Left ventricle myocardium inferior (tissue), 1 donor: ENCODE measurements at places on chromosomes 4 and X. TPM values are rescaled to one million over a fixed set of nuclear protein-coding genes. Genes with fewer than 3 reads are reported as not detected.

The BMX gene
- 3.3 TPM for total RNA-seq

The MMRN1 gene
- total RNA-seq: 2.4 TPM

The EPGN gene
- not detected for total RNA-seq

The RS1 gene
- total RNA-seq: not detected

The TMPRSS11A gene
- not detected for total RNA-seq

The MID2 gene
- 6.3 TPM for total RNA-seq

The GCNA gene
- total RNA-seq: 1.4 TPM

The ANAPC4 gene
- total RNA-seq: 12.2 TPM

The SSX2B gene
- total RNA-seq: not detected

The TMEM33 gene
- 22.5 TPM for total RNA-seq

The CYBB gene
- total RNA-seq: 18.7 TPM

The SPANXB1 gene
- not detected for total RNA-seq

The ZCCHC18 gene
- total RNA-seq: 0.99 TPM

The PPP1R2C gene
- total RNA-seq: not detected

- no peak for DNase-seq
These were observed 26.0 kb downstream of the TKTL1 start for GRCh38 chrX:154321594-154321993.

DNA sequence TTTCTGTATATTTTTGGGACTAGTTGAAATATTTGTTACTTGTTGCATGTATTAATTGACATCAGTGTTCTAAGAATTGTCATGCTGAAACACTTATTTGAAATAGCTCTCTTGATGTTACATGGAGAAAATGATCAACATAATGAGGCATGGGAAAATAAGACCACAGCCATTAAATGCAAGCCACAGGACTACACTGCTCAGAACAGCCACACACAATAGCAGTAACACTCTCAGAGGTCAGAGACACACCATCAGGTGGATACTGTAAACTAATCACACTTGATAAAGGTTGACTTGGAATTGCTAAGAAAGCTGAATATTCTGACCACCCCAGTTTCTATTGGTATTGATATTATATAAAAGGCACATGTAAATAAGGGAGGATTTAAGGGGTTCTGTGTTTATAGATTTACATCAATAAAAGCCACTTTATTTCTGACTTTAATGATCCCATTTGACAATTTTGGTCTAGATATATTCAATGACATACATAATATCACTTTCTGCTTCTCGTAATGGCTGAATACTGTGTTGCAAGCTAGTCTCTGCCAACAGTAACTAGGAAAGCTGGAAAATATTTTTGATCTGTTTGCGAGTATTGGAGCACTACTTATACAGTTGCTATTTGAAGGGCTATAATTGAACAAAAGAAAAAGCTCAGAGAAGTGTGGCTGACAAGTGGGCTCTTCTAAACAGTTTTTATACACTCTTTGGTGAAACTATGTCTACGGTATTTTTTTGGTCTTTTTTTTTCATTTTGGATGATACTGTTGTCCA, 876.5 kb upstream of the INTU start:
- no peak for DNase-seq

DNA sequence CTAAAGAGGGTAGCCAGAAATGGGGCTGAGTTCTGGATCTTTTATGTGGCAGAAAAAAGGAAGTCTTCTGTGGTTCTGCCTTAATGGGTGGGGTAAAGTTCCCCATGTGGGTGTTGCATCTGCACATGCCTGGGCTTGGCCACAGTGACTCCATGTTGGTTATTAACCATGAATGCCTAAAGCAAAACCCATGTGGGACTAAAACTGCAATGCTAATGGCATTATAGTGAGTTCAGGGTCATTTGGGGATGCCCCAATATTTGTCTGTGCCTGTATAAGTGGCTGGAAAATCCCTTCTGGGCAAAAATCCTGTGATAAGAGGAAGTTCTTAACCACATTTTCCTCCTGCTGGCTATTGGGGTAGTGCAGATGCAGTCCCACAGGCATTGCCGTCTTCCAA, 857.4 kb downstream of the FAT4 start:
- no peak for DNase-seq

DNA sequence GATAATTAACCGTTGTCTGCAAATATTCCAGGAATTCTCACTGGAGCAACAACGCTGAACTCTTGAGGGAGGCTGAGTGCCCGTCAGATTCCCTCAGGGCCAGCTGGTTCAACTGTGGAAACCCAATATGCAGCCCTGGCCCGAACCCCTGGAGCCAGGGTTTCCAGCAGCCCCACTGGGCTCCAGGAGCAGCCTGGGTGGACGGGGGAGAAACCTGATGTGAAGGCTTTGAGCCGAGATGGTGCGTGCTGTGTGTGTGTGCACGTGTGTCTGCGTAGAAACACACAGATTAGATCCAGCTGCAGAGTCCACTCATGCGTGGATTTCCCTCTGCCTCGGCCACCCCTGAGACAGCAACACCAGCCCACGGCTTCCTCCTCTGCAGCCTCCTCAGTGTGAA, 19.4 kb upstream of the SLC25A6 start:
- no peak for DNase-seq

DNA sequence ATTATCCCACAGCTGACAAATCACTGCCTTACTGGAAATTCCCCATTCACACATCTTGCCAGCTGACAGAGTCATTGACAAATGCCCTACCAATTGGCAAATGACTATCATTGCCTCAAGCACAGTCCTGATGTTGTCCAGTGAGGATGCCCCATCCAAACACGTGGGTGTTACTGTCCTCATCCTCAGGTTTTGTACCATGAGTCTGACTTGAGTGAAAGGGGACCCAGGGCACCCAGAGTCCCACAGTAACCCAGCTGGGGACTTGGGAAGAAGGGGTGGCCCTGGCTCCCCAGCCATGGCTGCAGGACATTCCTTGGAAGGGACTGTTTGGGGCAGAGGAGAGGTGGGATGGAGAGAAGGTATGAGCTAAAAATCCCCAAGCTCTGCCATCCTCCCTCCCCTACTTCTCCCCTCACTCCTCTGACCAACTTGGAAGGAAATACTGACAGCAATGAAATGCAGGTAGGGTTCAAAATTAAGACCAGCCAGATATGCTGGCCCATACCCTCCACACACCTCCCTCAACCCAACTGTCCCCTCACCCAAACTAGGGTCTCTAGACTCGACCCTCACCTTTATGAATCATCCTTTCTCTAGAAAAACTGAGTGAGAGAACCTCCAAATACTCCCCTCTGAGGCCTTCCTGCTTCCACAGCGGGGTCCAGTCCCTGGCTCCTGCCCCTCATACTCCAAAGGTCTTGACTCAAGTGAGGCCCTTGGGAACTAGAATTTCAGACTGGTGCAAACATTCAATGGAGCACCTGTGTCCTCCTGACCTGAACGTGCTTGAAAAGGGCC, 5.1 kb downstream of the TIMP1 start:
- no peak for DNase-seq

- no peak for DNase-seq
These were observed 194.0 kb upstream of the HHIP start for GRCh38 chr4:144451766-144452450.

- no peak for DNase-seq
These were observed 881.8 kb upstream of the PCDH10 start for GRCh38 chr4:132267321-132267720.

GRCh38 chr4:1003271-1004070, 8.0 kb upstream of the FGFRL1 start:
- DNase-seq: no peak

- DNase-seq: no peak
These were observed 93.7 kb upstream of the TRPC3 start for GRCh38 chr4:122045533-122045932.

- no peak for DNase-seq
These were observed 869.4 kb upstream of the FRG1 start for GRCh38 chr4:189071241-189071640.

- DNase-seq: no peak
These were observed 1705.6 kb upstream of the PCDH7 start for GRCh38 chr4:29014555-29014954.

DNA sequence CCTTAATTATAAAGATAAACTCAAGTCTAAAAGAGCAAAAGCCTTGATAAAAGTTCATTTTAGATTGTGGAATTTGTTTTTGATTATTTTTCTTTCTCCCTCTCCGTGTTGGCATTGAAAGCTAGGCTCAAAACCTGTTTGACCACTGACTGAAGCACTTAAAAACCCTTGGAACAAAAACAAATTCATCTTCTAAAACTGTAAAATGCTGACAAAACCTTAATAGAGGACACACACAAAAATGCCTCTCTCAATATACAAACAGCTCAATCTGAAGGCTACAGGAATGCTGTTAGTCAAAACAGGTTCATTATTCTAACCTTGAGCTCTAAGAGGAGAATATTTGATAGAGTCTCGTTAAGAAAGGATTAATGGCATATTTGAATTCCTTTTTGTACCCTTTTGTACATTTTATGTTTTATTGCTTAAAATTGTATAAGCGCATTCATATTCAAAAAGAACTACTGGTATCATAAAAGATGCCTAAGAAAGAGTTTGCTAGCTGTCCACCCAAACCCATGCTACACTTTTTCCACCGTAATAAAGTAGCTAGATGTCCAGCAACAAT, 74.3 kb upstream of the NAP1L5 start:
- DNase-seq: no peak

- no peak for DNase-seq
These were observed 13.3 kb downstream of the NKX3-2 start for GRCh38 chr4:13530823-13531624.

DNA sequence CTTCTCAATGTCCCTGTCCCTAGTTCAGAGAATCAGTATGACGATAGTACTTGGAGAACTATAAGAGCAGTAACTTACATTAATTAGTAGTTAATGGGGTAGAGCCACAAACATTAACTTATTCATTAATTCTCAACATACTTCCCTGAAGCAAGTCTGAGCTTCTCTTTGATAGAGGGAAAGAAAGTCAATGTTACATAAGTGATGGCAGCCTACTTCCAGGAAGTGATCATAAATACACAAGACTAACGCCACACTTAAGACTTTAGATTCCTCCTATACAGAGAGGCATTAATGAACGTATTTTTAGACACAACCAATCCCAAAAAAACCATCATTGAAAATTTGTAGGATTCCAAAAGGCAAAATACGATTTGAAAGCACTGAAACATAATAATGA, 33.8 kb downstream of the TSPAN5 start:
- DNase-seq: no peak

- DNase-seq: no peak
These were observed 1.2 kb downstream of the BBS12 start for GRCh38 chr4:122733787-122734120.

DNA sequence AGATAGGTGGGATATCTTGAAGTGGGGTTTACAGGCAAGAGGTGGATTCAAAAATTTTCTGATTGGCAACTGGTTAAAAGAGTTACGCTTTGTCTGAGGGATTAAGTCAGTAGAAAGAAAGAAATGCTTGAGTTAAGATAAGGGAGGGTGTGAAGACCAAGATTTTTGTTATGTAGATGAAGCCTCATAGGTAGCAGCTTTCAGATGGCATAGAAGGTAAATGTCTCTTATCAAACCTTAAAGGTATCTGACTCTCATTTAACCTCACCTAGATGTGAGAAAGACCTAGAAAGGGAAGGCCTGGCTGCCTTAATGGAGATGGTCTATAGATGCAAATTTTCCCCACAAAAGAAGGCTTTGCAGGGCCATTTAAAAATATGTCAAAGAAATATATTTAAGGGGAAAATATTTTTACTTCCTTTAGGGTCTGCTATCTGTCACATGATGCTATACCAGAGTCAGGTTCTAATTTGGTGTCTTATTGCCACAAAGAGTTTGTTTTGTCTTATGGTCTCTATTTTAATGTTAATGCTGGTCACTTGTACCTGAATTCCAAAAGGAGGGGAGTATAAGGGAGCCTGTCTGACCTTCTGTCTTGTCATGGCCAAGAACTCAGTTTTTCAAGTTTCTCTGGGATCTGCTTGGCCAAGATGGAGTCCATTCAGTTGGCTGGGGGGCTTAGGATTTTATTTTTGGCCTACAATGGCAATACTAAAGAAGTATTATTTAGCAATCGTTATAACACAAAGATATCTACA, 699.1 kb upstream of the AMOT start:
- no peak for DNase-seq

DNA sequence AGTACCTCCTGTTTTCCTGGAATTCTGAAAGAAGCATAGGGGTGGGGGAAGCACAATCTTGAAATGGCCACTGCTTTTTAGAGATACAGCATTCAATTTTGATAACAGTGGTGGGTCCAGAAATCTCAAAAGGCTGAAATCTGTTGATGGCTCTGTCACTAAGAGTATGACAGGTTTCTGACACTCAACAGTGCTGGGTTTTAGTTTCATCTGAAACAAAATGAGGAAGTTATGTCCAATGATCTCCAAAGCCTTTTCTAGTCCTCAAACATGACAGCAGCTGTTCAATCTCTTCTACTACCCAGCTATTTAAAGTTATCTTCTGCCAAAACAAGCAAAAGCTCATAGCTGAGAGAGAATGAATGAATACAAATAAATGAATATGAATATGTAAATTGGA, 110.5 kb downstream of the IL1RAPL1 start:
- DNase-seq: no peak

GRCh38 chrX:10023821-10024220, 56.7 kb downstream of the CLDN34 start:
- DNase-seq: no peak

DNA sequence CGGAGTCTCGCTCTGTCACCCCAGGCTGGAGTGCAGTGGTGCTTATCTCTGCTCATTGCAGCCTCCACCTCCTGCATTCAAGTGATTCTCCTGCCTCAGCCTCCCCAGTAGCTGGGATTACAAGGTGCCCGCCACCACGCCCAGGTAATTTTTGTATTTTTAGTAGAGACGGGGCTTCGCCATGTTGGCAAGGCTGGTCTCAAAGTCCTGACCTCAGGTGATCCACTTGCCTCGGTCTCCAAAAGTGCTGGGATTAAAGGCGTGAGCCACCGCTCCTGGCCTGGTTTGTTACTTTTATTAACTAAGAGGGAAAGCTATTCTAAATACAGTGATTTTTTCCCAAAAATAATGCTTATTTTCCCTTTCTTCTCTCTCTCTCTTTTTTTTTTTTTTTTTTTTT, 866 bp upstream of the CENPE start:
- no peak for DNase-seq

GRCh38 chr4:57055886-57056285, 54.3 kb downstream of the IGFBP7 start:
- peak; percentile 42 for DNase-seq

DNA sequence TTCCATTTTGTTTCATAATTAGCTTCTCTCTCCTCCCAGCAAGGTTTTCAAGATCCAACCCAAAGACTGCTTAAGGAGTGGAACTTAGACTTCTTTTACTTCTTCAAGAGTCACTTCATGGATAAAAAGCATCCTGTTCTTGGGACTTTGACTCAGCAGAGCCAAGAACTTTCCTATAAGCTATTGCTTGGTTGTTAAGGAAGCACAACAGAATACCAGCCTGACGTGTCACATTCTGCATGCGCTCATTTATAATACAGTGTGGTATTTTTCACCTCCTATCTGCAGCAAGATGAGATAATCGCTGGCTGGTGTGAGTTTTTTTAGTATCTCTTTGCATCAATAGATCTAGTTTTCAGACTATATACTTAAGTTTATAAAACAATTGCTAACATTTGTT, 152.1 kb downstream of the PALLD start:
- DNase-seq: no peak

DNA sequence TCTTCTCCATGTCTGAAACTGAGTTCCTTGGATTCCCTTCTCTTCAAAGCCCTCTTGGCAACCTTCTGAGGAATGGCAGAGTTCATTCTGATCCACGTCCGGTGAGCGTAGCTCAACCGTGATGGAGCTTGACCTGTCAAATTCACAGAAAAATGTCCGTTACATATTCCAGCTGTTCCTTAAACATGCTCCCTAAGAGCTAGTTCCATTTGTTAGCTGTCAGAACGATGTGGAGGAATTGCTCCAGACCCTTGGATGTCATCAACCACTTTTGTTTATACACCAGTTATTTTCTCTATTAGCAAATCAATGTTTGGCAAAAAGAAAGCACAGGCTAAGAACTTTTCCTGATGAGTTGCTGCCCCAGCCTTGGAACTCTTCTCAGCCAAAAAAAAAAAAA, 50.1 kb downstream of the NHS start:
- no peak for DNase-seq
